Fibroblast of the aortic adventitia (primary cell): ENCODE measurements at places on chromosomes 4 and X.
A peak's percentile ranks its signal among the peaks of the same experiment; 100 is the strongest.

- no peak for DNase-seq
Measured at GRCh38 chr4:157425897-157426296, 205.4 kb downstream of the GRIA2 start.

DNA sequence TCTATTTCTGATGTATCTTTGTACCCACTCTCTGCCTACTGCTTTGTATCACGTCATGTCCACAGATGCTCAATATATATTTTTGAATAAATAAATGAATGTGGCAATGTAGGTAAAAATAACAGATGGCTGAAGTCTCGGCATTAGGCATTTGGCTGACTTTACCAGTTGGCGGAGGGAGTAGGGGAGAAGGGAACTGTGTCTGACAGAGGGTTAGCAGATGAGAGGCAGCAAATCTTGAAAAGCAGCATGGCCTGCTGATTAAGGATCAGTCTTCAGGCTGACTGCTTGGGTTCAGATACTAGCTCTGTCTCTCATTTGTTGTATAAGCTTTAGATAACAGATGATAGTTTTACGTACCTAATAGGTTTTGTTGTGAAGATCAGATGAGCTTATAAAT is 31.9 kb upstream of the RASGEF1B start:
- DNase-seq: no peak

DNA sequence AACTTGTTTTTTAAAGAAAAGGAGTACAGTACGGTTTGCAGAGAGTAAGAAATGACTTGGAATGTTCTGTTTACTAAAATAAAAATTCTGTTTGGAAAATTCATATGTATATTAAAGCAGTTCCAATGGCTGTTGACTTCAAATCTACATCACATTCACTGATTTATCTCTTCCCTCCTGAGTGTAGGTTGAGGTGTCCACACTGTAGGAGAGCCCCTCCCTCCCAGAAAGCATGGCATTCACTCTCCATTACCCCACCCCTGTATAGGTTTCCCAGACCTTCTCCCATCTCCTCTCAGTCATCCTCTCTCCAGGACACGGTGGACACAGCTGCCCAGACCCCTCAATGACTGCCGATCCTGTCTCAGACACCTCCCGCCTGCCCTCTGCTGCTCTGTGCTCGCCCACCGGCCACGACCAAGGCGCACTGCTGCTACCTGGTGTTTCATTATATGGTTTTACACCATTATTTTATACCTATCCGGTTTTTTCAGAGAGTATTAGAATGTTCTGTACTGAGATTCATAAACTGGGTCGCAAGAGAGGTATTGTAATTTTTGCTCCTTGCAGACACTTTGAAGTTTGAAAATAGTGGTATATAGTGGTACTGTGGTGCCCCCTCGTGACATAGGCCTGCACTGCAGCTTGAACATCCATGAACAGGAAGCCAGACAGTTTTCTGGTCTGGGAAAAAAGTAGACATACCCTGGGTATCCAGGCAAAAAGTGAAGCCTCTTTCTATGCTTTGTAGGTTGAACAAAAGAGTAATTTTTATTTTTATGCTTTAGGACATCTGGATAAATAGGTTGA is 38.8 kb upstream of the BEX4 start:
- DNase-seq: peak; percentile 62

DNA sequence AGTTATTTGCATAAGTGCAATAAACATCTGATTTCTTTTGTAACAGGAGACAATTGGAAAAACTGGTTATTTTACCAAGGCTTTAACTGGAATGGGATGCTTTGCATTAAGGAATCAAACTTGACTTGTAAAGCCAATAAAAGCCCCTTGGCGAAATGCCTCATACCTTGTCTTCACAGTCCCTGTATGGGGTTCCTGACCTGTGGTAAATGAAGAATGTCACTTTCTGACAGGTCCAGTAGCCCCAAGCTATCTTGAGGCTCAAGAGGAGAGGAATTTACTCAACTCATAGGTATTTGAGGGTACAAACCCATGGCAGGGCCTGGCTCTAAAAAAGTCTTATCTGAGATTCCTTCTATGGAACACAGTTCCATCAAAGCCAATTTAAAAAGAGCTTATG is 78.0 kb downstream of the ACOX3 start:
- peak; percentile 27 for DNase-seq

DNA sequence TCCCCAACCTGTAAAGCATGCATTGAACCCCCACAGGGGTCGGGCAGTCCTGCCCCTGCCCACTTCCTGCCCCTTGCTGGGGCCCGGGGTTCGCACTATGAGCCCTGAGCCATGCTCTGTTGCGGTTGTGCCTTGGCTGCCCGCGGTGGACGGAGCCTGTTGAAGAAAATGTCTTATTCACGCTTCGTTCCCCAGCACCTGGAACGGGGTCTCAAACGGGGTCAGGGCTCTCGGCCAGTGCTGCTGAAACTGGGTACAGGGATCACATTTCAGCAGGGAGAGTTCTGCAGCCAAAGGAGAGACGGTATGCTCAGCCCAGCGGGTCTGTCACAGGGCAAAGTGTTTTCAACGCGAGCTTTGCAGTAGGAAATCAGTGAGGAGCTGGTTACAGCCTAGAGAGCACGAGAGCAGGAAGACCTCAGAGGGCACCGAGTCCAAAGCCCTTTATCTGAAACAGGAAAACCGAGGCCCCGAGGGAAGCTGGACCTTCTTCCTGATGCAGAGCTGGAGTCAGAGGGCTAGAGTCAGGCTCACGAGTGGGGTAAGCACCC is 46.3 kb upstream of the AFAP1 start:
- peak; percentile 56 for DNase-seq

- no peak for DNase-seq
Measured at GRCh38 chrX:2504706-2505332, 4.0 kb upstream of the DHRSX start.

DNA sequence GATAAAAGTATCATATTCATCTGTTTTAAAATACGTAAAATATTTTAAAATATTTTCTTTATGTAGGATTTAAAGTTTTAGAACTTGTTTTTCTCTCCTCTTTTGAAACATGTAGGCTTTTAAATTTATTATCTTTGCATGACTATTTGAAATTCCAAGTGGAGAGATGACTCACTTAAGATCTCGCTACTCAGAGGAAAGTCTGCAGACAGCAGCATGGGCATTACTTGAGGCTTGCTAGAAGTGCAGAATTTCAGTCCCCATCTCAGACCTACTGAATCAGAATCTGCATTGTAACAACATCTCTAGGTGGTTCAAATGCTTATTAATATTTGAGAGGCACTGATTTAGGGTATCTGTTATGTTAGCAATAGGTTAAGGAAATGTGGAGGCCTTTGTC is 225.7 kb upstream of the ARX start:
- no peak for DNase-seq

- no peak for DNase-seq
Measured at GRCh38 chrX:39716401-39716800, 381.4 kb downstream of the BCOR start.

- DNase-seq: no peak
Measured at GRCh38 chr4:81505004-81505598, 33.4 kb upstream of the RASGEF1B start.

- no peak for DNase-seq
Measured at GRCh38 chr4:37486166-37486565, 200.0 kb downstream of the RELL1 start.

- no peak for DNase-seq
Measured at GRCh38 chr4:186695392-186695791, 28.3 kb downstream of the FAT1 start.

GRCh38 chrX:99722094-99722493 is 688.0 kb downstream of the PCDH19 start:
- no peak for DNase-seq

GRCh38 chr4:79455216-79455615 is 47.2 kb upstream of the GK2 start:
- peak; percentile 58 for DNase-seq

- DNase-seq: peak; percentile 32
Measured at GRCh38 chr4:89410687-89411086, 103.1 kb upstream of the GPRIN3 start.

GRCh38 chr4:186727977-186728519 is 4.4 kb upstream of the FAT1 start:
- DNase-seq: no peak

DNA sequence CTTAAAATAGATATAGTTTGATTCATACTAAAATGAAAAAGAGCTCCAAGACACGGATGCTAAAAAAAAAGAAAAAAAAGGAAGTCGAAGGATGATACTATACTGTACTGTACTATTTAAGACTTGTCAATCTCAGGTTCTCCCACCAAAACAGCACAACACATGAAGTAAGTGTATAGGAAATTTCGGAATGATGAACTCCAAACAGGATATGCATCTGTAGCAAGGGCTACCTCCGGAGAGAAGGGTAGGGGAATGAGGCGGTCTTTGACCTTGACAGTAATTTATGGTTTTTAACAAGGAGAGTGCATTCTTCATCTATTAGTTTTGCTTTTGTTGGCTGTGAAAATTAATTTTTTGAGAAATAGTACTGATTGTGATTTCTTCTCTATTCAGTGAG is 541 bp upstream of the FIP1L1 start:
- DNase-seq: no peak

- no peak for DNase-seq
Measured at GRCh38 chr4:92658318-92658717, 354.6 kb downstream of the GRID2 start.

GRCh38 chr4:26207631-26208030 is 113.2 kb upstream of the RBPJ start:
- no peak for DNase-seq

- peak; percentile 91 for DNase-seq
Measured at GRCh38 chrX:131816551-131817136, 206.5 kb upstream of the STK26 start.

DNA sequence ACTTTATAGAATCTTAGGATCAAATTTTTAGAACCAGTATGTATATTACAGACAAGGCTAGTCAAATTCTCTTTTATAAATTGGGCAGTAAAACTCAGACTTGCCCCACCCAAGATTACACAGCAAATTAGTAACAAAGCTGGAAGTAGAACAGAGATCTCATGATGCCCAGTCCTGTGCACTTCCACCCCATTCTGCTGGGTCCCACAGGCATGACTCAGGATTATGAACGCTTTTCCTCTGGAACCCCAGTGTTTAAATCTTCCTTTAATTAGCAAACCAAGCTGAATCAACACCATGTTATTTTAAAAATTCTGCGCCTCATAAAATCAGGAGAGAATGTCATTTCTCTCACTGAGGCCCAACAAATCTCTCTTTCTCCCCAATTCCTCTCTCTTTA is 1.5 kb upstream of the IL13RA2 start:
- DNase-seq: peak; percentile 37

GRCh38 chr4:154119317-154119716 is 330.4 kb upstream of the SFRP2 start:
- no peak for DNase-seq

DNA sequence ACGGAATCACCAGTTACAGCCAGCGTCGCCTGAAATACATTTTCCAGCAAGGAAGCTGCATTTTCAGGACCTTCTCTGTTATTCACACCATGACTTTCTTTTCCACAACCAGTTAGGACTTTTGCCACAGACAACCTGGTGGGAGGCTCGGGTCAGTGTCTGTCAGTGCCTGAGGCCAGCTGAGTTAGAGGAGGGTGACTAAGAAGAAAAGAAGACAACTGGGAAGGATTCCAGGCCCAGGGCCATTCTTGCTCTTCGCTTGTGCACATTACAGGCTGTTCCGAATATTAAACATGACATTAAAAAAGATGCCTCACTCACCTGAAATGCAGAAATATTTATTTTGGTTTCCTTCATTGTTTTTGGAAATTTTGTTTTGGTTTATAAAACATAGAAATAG is 21.4 kb upstream of the CENPU start:
- DNase-seq: peak; percentile 33

DNA sequence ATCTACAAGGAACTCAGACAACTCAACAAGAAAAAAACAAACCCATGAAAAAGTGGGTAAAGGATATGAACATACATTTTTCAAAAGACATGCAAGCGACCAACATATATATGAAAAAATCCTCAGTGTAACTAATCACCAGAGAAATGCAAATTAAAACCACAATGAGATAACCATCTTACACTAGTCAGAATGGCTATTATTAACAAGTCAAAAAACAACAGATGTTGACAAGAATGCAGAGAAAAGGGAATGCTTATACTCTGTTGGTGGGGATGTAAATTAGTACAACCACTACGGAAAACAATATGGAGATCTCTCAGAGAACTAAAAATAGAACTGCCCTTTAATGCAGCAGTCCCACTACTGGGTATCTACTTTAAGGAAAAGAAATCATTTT is 12.1 kb downstream of the NIPAL1 start:
- no peak for DNase-seq

DNA sequence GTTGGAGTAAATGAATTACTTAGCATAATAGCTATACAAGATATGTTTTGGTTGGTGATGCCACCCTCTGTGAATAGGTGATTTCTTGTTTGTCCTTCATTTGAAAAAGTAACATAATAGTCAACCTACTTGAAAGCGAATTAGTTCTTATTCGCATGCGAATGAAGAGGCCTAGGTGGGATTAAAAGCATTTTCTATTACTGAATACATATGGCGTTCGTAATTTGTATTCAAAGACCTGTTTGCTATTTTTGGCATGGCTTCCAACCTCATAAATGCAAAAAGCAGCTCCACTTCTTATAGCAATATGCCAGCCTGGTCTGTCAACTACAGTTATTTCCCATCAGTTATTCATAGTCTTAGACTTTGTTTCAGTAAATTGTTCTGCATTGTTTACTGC is 261.3 kb downstream of the TENM3 start:
- DNase-seq: no peak

GRCh38 chr4:7652451-7652881 is 217.7 kb upstream of the PSAPL1 start:
- DNase-seq: no peak

DNA sequence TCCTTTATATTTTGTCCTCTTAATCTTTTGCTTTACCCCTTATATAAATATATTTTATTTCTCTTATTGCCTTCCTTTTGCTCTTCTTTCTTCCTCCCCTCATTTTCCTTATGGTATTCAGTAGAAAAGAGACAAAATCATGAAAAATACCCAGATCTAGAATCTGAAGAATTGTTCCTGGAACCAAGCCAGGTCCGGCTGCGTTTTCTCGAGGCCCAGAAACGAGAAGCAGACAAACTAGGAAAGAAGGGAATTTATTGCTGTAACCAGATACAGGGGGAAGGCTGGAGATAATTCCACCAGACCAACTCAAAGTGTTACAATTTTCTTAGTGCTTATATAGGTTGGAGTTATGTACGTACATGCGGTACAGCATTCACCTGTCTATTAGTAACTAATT is 328.7 kb downstream of the GABRG1 start:
- DNase-seq: no peak

DNA sequence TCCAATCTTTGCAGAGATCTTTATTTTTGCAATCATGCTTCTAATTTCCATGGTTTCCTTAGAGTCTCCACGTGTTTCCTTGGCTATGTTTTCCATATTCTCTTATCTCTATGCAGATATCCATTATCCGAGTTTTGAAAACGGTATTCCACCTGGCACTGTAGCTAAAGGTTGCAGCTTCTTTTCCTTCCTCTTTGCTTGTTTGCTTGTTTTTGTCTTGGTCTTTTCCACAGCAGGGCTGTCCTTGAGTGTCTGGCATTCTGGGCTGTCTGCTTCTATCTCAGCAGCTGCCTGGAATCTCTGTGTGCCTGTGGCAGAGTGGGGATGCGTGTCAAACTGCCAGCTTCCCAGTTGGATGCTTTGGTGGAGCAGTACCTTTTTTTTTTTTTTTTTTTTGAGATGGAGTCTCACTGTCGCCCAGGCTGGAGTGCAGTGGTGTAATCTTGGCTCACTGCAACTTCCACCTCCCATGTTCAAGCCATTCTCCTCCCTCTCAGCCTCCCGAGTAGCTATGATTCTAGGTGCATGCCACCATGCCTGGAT is 46.9 kb downstream of the WFS1 start:
- no peak for DNase-seq
